ENCODE measurements at places on chromosomes 5 and 9.
A peak's percentile ranks its signal among the peaks of the same experiment; 100 is the strongest.

DNA sequence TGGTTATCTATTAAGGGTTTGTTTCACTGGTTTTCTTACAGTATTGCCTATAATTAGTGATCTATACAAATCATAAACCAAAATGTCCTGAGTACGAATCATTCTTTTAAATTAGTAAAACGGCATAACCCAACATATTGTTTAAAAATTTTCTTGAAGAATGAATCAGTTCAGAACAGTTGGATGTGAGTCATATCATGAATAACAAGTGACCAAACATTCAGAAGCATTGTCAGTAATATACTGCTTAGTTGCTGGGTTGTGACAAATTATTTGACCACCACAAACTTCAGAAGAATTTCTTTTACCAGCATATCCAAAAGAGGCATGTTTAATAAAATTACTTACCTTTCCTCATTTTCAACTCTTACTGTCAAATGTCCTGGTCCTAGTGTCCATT lies 111.2 kb downstream of the UNC13B start:
- DNase-seq: no peak

- DNase-seq: no peak
Observed at GRCh38 chr9:15268782-15269181, 38.2 kb downstream of the TTC39B start.

DNA sequence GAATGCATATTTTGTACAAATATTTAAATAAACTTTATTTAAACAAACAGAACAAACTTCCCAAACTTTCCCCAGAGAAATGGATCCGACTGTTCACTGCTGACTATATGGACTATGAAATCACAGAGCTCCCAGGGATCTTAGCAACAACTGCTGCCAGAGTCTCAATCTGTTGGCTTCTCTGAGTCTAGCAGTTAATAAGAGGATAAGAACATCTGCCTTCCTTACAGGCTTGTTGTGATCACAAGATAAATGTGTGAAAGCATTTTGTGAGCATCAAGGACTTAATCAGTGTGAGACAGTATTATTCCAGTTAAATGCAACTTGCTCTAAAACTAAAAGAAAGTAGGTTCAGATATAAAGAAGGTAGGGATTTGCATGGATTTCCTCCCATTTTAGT lies 31.4 kb upstream of the MYOT start:
- no peak for DNase-seq

DNA sequence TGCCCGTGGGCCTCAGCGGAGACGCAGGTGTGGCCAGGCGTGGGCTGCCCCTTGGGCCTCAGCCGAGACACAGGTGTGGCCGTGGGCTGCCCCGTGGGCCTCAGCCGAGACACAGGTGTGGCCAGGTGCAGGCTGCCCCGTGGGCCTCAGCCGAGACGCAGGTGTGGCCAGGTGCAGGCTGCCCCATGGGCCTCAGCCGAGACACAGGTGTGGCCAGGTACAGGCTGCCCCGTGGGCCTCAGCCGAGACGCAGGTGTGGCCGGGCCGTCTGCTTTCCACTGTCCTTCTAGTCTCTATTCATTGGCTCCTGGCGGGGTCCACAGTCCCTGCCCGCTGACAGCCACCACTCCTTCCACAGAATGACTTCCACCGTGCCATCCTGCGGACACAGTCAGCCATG lies 56.1 kb downstream of the KCNT1 start:
- DNase-seq: no peak

GRCh38 chr9:4862506-4863250 lies 69.9 kb downstream of the RCL1 start:
- no peak for DNase-seq

DNA sequence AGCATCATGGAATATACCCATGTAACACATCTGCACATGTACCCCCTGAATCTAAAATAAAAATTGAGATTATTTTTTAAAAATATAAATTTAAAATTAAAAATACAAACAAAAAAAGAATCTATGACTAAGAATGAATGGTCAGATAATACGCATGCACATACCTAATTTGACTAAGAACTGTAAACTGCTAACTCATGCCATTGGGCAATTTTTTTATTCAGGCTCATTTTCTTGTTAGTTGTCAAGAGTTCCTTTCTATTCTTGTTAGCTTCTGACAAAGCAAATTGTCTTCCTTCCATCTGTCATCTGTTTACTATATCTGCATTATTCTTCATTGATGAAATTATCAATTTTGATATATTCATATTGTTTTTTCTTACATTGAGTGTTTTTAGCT lies 69.5 kb upstream of the HAND1 start:
- DNase-seq: no peak

GRCh38 chr9:127971357-127972235 lies 9.2 kb downstream of the EEIG1 start:
- DNase-seq: no peak

DNA sequence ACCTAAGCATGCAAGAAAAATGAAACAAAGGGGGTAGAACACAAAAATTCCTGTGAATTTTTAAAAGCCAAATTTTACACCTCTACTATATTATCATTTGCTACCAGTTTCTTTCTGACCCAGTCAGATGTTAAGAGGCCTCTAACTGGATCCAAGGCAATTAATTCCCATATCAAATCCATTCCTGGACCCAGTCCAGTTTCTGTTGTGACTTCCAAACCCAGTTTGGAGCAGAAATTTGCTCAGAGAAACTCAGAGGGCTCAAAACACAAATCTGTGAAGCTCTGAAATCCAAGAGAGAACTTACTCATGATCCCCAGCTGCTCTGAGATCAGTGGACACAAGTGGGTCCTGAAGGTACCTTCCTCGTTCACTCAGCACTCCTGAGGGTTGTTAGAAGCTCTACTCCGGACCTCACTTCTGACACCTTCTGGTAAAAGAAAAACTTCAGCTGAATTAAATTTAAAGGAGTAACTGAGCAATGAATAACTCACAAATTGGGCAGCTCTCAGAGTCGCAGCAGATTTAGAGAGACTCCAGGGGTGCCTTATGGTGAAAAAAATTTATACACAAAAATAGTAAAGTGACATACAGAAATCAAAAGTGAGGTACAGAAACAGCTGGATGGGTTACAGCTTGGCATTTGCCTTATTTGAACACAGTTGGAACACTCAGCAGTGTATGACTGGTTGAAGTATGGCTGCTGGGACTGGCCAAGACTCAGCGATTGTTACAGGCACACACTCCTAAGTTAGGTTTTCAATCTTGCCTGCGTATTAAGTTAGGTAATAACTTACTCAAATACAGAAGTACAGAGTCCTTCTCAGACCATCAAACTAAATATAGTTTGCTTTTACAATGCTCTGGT lies 32.4 kb downstream of the INSL4 start:
- DNase-seq: peak; percentile 12

DNA sequence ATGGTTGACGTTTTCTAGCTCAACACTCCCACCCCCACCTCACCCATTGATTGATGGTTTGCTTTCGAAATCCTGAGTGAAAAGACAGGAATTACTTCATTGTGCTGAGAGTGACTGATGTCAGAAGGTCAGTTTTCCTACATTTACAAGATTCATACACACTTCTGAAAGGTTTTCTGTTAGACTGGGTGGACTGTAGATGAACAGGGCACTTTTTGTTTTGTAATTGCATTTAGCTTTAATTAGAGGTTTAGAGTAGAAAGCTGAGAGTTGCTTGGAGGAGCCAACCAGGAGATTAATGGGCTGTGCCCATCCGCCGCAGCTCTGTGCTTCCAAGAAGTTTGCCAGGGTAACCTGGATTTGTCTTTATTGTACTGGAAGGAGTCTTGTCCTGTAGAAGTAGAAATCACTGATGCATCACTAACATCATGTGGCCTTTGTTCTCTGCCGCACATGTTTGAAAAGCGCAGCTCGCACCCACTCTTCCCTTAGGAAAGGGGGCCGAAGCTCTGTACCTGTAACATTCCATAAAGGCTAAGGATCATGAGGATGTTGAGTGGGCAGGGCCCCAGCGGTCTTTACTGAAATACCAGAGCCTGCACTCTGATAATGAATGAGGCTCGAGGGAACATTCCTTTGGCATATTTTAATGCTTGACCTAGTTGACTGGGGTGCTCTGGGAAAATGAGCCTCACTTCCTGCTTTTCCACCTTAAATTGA lies 267.6 kb upstream of the DMRT1 start:
- DNase-seq: no peak

- no peak for DNase-seq
Observed at GRCh38 chr9:131856105-131856504, 116.2 kb upstream of the RAPGEF1 start.

- DNase-seq: no peak
Observed at GRCh38 chr5:173314166-173314952, 13.9 kb downstream of the STC2 start.

DNA sequence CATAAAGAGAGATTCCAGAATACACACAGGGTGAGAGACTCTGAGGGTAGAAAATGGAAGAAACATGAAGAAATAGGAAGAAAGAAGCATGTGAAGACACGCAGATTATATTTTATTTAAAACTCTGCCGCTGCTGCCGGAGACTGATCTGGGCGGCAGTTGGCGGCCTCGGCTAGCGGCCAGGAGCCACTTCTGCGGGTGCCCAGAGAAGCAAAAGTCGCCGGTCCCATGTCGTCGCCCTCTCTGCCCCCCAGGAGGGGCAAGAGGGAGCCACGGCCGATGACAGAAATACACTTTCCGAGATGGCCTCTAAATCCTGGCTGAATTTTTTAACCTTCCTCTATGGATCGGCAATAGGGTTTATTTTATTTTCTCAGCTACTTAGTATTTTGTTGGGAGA lies 40.9 kb downstream of the ANKRD55 start:
- DNase-seq: no peak

All from HCT116 (cell line).